ENCODE measurements at places on chromosomes 3 and 15.

DNA sequence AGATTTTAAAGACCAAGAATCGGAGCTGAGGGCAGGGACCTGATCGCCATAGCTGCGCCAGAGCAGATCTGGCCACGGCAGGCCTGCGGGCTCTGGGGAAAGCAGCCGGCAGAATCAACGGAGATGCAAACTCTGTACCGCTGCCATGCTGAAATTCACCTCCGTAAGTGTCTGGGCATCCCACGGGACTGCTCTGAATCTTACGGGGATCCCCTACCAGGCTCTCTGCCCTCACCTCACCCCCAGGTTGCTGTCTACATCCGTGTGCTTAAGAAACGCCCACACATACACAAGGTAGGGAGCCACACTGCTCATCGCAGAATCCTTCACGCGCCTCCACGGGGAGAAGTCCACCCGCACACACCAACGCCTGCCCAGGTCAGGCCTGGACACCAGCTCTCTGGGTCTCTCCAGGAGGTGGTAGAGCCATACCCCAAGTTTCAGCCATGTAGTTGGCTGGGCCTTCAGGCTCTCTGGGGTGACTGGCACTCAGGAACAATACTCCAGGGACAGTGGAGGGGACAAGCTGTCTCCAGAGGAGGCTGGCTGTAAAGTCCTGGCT lies 33.5 kb downstream of the FAM174B start:
- DNase-seq = no peak

GRCh38 chr15:76575274-76575673 lies 238.7 kb downstream of the ISL2 start:
- DNase-seq = no peak

- DNase-seq = no peak
These were observed 282.4 kb downstream of the ARPP21 start for GRCh38 chr3:35921718-35922117.

GRCh38 chr15:75059607-75060006 lies 36.2 kb downstream of the PPCDC start:
- DNase-seq = no peak

Measured in fibroblast of lung (primary cell).